ENCODE measurements at places on chromosomes 7 and 10.

DNA sequence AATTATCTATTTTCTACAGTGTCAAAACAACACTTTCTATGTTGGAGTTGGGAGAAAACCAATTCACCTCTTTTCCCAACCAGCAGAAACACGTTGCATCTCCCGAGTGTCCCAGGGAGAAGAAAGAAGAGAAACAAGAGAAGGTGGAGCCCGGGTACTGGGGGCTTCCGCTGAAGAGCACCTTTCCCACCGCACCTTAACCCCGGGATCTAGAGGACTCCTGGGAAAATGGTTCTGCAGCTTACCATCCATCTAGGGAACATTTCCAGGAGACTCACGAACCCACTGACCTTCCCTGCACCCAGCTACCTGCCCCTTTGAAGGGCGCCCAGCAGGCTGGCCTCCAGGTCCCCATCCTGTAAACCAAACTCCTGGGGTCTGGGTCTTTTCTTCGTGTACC is 346.8 kb downstream of the TCERG1L start:
- DNase-seq = no peak

DNA sequence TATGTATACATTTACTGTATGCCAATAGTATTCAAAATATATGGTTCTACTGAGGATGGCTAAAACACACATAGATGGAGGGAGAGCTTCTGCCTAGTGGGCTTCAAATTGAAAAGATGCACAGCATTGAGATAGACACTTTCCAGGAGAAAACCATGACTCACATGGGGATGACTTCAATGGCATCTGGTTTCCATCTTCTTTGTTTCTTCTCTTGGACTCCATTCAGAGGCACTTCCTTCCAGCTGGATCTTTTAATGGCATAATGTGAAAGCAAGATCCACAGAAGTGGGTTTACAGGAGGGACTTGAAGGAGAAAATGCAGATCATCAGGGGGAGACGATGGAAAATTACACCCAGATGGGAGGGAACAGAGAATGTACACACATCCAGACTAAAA is 84.9 kb downstream of the ZNF365 start:
- DNase-seq = no peak

DNA sequence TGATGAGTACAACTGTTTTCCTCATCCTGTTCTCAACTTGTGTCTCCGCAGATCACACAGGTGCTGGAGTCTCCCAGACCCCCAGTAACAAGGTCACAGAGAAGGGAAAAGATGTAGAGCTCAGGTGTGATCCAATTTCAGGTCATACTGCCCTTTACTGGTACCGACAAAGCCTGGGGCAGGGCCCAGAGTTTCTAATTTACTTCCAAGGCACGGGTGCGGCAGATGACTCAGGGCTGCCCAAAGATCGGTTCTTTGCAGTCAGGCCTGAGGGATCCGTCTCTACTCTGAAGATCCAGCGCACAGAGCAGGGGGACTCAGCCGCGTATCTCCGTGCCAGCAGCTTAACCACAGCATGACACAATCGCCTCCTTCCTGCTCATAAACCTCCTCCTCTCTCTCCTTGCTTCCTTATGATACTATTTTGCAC is 126.7 kb upstream of the PRSS58 start:
- no peak for DNase-seq

- DNase-seq = no peak
These were observed 94.5 kb downstream of the HIPK2 start for GRCh38 chr7:139683137-139683921.

GRCh38 chr7:79287981-79288380 is 165.5 kb downstream of the MAGI2 start:
- DNase-seq = no peak

- DNase-seq = no peak
These were observed 111.0 kb downstream of the SMURF1 start for GRCh38 chr7:99032928-99033327.

GRCh38 chr7:98418271-98418635 is 17.4 kb upstream of the BAIAP2L1 start:
- no peak for DNase-seq

- no peak for DNase-seq
These were observed 14.1 kb downstream of the ZMIZ1 start for GRCh38 chr10:79082631-79083596.

GRCh38 chr7:1290026-1290678 is 57.5 kb downstream of the UNCX start:
- DNase-seq = no peak

- DNase-seq = no peak
These were observed 32.0 kb downstream of the TBATA start for GRCh38 chr10:70753026-70753663.

GRCh38 chr7:5693529-5693928 is 87.9 kb downstream of the RNF216 start:
- no peak for DNase-seq

DNA sequence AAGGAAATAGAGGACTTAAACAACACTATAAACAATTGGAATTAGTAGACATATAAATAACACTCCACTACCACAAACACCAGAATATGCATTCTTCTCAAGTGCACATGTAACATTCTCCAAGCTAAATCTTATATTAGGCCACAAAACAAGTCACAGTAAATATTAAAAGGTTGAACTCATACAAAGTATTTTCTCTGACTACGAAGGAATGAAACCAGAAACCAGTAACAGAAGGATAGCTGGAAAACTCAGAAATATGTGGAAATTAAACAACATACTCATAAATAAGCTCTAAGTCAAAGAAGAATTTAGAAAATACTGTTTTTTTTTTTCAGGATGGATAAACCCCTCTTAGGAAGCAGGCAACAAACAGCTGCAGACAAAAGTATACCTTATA is 77.4 kb upstream of the IGFBP3 start:
- no peak for DNase-seq

GRCh38 chr7:158324397-158325360 is 262.9 kb downstream of the PTPRN2 start:
- DNase-seq = no peak
